EH (cell line): ENCODE measurements at places on chromosomes 12 and 14.

DNA sequence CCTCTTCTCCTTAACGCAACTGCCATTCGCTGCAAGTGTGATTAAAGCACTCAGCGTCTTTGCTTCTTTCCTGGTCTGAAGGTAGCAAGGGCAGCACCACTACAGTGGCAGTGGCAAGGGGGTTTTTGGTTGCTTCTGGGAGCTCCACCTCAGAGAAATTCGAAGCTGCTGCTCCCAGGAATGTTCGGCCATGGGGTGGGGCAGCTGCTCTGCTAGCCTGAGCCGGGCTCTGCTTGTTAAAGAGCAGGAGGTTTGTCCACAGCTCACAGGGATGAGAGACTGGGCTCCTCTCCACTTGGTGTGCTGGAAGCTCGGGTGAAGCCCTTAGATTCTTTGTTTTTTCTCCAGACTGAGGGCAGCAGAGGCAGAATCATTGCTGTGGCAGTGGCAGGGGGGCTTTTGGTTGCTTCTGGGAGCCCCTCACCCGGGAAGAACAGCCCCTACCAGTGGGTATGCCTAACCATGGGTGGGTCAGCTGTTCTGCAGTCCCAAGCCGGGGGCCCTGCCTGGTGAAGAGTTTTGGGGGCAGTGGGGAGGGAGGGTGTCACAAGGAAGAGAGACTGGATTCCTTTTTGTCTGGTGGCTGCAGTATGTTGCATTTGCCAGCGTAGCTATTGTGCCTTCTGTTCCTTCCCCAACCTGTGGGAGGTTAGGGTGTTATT lies 340.2 kb downstream of the AEBP2 start:
- peak; percentile 46 for DNase-seq

DNA sequence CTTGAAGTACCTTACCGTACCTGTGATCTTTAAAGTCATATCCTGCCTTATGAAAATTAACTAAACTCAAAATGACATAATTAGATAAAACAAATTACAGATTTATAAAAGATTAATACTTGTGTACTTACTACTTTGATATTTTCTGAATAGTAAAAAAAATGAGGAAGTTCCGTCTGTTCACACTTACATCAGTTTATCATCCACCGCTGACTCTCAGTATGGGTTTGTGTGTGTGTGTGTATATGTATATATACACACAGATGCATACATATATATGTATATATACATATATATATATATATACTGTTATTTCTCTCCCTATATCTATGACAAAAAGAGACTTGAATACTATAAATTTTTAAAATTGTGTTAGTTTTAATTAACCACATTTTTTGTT lies 65.0 kb upstream of the MON2 start:
- no peak for DNase-seq

- DNase-seq = no peak
These were observed 10.7 kb downstream of the NR1H4 start for GRCh38 chr12:100484183-100484886.

DNA sequence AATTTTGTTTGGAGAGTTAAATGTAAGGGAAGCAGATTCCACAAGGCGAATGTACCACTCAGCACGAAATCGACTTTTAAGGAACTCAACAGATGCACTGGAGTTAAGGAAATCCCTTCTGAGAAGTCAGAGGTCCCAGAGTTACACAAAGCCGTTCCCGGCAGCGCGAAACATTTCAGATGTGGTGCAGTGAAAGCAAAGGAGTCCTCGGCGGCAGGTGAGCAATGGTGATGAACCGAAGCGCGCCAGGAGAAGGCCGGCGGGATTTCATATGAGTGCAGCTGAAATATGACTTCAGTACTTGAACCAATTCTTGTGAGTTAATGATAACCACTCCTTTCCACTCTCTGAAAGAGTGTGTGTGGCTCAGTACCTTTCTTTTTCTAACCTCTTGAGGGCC lies 183.2 kb downstream of the GRIP1 start:
- no peak for DNase-seq

DNA sequence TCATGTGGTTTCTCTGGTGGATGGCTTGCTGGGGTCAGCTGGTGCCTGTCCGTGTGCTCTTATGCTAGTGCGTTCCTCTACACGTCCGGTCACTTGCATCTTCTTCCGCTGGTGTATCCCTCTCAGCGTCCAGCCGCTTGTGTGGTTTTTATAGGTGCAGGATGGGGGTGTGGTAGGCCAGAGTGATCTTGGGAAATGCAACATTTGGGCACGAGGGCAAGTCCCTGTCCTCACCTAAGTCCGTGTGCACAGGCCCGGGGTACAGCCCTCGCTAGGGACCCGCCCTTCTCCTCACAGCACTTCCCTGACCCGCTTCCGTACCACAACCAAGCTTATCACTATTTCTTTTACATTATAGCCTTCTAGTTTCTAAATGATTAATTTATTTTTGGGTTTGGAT lies 17.3 kb downstream of the RERGL start:
- DNase-seq = no peak

- no peak for DNase-seq
These were observed 297.5 kb upstream of the PRKD1 start for GRCh38 chr14:30225176-30225575.

GRCh38 chr14:95314609-95315008 lies 5.1 kb downstream of the CLMN start:
- DNase-seq = peak; percentile 6

- no peak for DNase-seq
These were observed 6.5 kb downstream of the TMEM253 start for GRCh38 chr14:21107283-21107800.

DNA sequence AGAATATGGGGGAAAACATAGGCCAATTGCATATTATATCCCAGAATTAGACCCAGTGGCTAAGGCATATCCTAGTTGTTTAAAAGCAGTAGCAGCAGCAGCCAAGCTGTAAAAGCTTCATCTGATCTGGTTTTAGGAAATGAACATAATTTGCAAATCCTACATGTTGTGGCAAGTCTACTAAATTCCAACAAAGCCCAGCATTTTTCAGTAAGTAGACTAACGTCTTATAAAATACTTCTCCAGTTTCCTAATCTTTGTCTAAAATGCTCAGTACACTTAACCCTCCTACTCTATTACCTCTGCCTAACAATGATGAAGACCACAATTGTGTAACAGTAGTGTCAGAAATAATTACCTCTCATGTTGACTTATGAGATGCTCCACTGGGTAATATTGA lies 70.9 kb upstream of the RERGL start:
- no peak for DNase-seq

- DNase-seq = peak; percentile 74
These were observed 105.7 kb upstream of the RASSF8 start for GRCh38 chr12:25852792-25853191.

DNA sequence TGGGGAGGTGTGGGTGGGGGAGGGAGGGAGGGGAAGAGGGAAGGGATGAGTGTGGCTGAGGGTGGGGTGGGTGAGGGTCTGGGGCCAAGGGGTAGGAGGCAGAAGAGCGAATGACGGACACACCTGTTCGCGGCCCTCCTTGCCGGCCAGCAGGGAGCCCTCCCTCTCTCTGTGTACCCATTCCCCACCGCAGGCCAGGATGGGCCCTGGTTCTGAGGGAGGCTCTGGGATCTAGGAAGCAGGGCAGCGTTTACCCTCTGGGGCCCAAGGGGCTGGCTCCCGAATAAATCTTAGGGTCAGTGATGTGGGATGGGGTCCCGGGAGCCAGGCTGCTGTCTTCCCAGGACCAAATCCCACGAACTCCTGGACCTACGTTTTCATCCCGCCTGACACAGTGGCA lies 46.0 kb upstream of the ESRRB start:
- no peak for DNase-seq

DNA sequence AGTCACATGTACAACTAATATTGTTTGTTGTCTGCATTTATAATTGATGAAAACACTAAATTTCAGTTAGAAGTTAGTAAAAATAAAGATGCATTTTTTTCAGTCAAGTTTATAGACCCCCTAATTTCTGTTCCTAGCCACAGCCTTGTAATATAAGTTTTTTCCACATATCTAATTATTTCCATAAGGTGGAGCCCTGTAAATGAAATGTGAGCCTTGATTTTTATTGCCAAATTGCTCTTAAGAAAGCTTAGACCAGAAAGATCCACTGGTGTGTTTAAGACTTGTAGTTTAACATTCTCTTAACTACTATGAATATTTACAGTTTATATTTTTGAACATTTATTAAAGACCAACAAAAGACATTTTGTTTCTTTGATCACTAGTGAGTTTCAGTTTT lies 322.1 kb upstream of the RGS6 start:
- no peak for DNase-seq

DNA sequence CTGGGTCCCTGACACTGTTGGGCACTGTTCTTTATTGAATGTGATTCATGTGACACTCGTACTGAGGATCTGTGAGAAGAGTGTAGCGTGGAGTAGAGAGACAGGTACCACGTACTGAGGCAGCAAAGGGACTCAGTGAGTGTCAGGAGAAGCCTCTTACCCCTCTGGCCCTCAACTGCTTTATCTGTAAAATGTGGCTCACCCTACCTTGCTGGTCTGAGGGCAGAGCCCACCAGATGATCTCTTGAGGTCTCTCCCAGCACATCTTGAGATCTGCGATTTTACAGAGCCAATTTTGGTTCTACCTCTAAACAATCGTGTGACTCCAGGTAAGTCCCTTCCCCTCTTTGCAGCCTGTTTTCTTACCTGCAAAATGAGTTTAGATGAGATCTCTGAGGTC lies 3.1 kb downstream of the CEBPE start:
- no peak for DNase-seq

GRCh38 chr12:125185311-125185739 lies 120.1 kb downstream of the AACS start:
- DNase-seq = no peak

GRCh38 chr14:59215322-59215721 lies 26.9 kb downstream of the DAAM1 start:
- no peak for DNase-seq

GRCh38 chr12:113889891-113890581 lies 76.1 kb downstream of the RBM19 start:
- DNase-seq = peak; percentile 49

GRCh38 chr12:52649066-52649465 lies 2.9 kb downstream of the KRT2 start:
- no peak for DNase-seq

GRCh38 chr14:99509871-99510555 lies 28.8 kb downstream of the CCNK start:
- DNase-seq = no peak

DNA sequence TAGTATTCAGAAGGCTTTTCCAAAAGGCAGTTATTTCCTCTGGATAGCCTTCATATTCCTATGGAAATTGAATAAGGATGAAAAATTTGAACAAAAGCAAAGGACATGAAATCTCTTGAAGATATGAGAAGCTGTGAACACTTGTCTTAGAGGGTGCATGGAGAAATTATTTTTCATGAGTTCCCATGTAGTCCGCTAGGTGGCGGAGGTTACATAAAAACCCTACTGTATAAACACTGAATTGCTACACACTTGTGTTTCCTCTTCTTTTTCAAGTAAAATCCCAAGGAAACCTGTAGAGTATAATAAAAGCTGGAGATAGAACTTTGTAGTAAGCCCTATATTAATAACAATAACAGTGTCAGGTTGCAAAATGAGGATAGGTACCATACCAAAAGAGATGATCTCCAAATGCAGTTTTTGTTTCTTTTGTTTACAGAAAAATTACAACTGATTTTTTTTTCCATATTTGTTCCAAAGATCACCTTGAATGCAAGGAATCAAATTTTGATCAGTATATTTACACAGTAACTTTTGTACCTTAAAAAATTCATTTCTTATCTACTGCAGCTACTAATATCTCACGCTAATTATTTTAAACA lies 37.8 kb upstream of the OR4E1 start:
- DNase-seq = peak; percentile 37

- peak; percentile 90 for DNase-seq
These were observed 402 bp downstream of the LMNTD1 start for GRCh38 chr12:25552681-25553080.

DNA sequence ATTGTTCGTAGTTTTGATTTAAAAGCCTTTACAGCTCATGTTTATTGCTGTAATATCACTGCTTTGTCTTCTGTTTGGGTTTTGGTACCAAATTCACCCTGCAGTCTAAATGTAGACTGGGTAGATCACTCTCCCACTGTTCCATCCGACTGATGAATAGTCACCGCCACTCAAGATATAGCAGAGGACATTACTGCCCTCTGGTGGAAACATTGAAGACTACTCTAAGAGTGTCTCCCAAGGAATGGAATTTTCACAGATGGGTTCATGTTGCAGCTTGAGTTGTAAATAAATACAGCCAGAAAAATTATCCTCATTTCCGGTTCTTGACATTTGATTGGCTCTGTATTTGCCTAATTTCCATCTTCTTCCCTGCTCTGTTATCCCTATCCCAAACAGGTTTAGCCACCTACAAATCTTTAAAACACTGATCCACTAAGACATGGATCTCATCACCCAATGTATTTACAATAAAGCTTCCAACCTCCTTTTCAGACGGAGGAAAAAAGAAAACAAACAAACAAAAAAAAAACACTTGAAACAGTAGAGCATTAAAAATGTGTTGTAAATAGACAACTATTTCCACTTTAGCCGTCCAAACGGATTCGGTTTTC lies 198.3 kb upstream of the CPNE8 start:
- DNase-seq = peak; percentile 26

DNA sequence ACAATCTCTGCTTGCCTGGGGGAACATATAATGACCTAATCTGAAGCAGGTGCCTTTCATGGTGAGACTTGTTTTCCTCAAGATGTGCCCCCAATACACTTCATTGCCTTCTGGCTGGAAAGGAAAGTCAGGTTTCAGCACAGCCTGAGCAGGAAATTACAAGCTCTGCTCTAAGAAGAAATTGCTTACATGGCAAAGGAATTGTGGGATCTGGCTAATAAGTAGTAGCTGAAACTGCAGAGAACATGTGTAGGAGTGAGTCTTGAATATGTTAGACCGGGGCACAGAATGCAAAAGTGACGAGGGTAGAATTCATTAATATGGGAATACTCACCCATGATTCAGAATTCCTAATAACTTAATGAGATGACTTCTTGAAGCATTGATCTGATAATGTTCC lies 6.3 kb upstream of the CFAP54 start:
- no peak for DNase-seq

- no peak for DNase-seq
These were observed 7.9 kb downstream of the CEP128 start for GRCh38 chr14:80933686-80934085.

- peak; percentile 63 for DNase-seq
These were observed 14.2 kb downstream of the BLTP3B start for GRCh38 chr12:100128512-100128908.

DNA sequence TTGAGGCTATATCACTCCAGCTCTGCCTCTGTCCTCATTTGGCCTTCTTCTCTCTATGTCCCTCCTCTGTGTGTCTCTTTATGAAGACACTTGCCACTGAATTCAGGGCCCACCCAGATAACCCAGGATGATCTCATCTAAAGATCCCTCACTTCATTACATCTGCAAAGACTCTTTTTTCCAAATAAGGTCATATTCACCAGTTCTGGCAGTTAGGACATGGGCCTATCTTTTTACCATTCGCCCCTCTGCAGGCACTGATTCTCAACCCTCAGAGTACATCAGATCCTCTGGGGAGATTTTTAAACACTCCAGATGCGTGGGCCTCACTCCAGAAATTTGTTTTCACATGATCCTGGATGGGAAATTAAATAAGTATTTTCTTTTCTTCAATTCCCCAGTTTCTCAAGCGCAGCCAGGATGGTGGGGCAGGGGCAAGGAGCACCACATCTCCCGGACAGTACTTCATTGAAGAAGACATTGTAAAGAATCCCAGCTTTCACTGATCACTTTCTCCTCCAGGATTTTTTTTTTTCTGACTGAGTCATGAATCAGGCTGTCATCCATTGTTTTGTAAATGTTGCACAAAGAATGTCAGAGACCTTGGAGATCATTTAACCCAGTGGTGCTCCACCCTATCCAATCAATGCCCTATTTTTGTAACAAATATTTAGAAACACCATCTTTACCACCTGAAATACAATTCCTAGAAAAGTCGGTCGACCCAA lies 27.4 kb downstream of the CRACR2A start:
- DNase-seq = peak; percentile 21

GRCh38 chr12:106710143-106710893 lies 64.2 kb upstream of the RIC8B start:
- DNase-seq = no peak
